ENCODE measurements at places on chromosomes 1 and 21.

DNA sequence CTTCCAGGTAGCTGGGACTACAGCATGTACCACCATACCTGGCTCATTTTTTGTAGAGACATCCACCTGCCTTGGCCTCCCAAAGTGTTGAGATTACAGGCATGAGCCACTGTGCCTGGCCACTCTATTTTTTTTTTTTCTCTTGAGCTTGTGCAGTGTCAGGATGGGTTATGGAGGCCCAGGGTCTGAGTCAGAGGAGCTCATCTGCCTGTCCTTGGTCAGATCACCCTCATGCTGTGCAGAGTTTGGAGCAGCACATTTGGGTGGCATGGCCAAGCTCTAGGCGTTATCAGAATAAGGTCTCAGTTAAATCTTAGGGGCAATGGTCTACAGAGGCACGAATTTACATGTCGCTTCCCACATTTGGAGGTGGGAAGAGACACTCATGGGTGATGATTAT lies 16.9 kb downstream of the METTL13 start:
- H3K36me3 ChIP-seq, result peaks cover 20% of the 10 kb centered on the region
- H3K27me3 ChIP-seq, result no peaks in the 10 kb centered on the region
- H3K27ac ChIP-seq, result no peak overlapping the region
- no peak overlapping the region for H3K4me3 ChIP-seq
- peaks cover 8% of the 10 kb centered on the region for H3K4me1 ChIP-seq
- DNase-seq, result no peak

GRCh38 chr1:43558346-43558841 lies 27.7 kb downstream of the PTPRF start:
- DNase-seq, result no peak
- H3K27ac ChIP-seq, result no peak overlapping the region
- peaks cover 2% of the 10 kb centered on the region for H3K36me3 ChIP-seq
- peaks cover 6% of the 10 kb centered on the region for H3K4me1 ChIP-seq
- peaks cover 5% of the 10 kb centered on the region for H3K27me3 ChIP-seq

DNA sequence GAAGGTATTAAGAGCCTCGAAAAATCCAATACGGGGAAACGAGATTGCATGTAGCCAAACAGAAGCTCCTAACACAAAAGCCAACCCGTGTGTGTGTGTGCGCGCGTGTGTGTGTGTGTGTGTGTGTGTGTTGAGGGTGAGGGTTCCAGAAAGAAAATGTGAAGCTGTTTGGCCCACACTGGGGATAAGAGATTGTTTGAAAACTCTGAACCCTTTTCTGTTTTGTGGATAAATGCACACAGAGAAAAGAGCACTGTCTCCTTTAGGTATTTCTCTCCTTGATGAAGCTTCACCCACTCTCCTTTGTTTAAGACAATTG lies 1.9 kb downstream of the WLS start:
- no peak for DNase-seq
- H3K27me3 ChIP-seq, result peaks cover 59% of the 10 kb centered on the region
- H3K36me3 ChIP-seq, result peaks cover 2% of the 10 kb centered on the region
- no peak overlapping the region for H3K27ac ChIP-seq
- H3K4me1 ChIP-seq, result no peaks in the 10 kb centered on the region

DNA sequence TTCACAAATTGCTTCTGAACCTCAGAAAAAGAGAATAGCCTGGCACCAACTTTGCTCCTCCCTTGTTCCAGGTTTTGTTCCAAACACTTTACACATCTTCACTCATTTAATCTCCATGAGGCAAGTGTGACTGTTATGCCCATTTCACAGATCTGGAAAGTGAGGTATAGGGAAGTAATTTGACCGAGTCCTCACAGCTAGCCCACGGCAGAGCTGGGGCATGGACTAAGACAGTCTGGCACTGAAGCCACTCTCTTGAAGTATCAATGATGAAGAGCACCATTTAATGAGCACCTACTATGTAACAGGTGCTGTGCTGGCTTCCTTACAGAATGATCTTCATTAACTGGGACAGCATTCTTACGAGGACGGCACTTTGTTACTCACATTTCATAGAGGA lies 19.0 kb downstream of the C1QB start:
- H3K27ac ChIP-seq, result no peak overlapping the region
- no peaks in the 10 kb centered on the region for H3K36me3 ChIP-seq
- peaks cover 76% of the 10 kb centered on the region for H3K27me3 ChIP-seq
- no peak for DNase-seq

GRCh38 chr1:97758541-97759057 lies 162.2 kb downstream of the DPYD start:
- no peak overlapping the region for H3K4me3 ChIP-seq
- no peaks in the 10 kb centered on the region for H3K27me3 ChIP-seq
- H3K4me1 ChIP-seq, result peaks cover 15% of the 10 kb centered on the region

DNA sequence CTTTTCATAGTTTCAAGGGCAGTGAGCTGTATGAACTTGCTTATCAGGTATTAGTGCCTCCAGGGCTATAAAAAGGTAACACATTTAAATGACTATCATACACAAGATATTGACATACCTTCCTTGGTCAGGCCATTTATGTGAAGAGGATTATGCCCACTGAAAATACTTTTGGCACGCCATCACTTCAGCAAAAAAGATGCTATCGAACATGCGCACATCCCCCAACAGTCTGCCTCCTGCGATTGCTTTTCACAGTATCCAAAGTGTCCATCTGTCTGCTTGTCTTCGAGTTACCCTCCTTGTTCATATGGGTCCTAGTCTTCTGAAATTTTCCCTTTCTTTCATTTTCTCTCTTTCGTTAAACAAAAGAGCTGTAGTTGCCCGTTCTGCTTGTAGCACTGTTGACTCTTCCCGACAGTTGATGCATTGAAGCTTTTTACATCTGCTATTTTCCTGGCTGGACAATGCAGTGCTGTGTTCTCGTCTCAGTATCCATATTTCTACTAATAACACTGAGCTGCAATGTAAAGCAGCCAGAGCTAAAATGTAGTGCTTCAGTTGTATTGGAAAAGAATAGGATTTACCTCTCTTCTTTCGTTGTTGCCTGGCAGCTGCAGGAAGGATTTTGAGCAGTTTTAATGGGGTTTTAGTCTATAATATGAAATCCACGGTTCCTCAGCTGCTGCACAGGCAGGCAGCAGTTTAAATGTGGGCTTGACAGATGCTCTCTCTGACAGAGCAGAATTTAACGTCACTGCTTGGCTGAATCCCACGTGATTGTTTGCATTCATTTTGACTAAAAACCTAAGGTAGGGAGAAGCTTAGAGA lies at the start of gene B3GALT2:
Gene B3GALT2 (minus strand): TSS at position 713 of the 831 bp plus-strand sequence. CDS start 5,051 bp downstream, outside the sequence.
- H3K4me1 ChIP-seq, result peaks cover 45% of the 10 kb centered on the region
- DNase-seq, result no peak
- no peaks in the 10 kb centered on the region for H3K36me3 ChIP-seq
- no peak within 1 kb of the TSS for H3K4me3 ChIP-seq

DNA sequence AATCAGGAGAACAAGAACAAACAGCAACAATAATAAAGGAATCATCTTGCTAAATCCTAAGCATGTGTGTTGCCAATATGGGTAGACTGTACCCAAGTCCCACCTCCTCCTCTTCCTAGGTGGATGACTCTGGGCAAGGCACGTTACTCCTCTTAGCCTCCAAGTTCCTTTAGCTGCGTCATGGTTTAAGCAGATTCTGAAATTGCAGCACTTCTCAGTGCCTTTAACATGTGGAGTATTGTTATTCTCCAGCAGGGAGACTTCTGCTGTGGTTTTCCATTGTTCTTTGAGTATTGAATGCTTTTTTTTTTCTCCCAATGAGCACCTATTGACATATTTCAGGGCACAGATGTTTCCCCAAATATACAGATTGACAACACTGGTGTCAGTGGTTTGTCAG lies 15.5 kb downstream of the ARHGEF10L start:
- no peak for DNase-seq
- H3K27ac ChIP-seq, result no peak overlapping the region
- H3K4me3 ChIP-seq, result no peak overlapping the region

DNA sequence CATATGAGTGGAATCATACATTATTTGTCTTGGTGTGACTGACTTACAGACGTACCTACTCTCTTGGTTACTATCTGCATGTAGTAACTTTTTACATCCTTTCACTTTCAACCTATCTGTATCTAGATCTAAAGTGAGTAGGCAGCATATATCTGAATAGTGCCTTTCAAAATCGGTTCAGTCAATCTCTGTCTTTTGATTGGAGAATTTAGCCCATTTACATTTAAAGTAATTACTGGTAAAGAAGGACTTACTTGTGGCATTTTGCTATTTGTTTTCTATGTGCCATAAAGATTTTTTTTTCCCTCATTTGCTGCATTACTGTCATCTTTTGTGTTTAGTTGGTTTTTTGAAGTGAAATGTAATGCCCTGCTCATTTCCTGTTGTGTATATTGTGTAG lies 14.2 kb downstream of the UTS2 start:
- H3K36me3 ChIP-seq, result peaks cover 27% of the 10 kb centered on the region
- H3K4me1 ChIP-seq, result no peaks in the 10 kb centered on the region
- no peak overlapping the region for H3K27ac ChIP-seq
- no peaks in the 10 kb centered on the region for H3K27me3 ChIP-seq
- no peak for DNase-seq

DNA sequence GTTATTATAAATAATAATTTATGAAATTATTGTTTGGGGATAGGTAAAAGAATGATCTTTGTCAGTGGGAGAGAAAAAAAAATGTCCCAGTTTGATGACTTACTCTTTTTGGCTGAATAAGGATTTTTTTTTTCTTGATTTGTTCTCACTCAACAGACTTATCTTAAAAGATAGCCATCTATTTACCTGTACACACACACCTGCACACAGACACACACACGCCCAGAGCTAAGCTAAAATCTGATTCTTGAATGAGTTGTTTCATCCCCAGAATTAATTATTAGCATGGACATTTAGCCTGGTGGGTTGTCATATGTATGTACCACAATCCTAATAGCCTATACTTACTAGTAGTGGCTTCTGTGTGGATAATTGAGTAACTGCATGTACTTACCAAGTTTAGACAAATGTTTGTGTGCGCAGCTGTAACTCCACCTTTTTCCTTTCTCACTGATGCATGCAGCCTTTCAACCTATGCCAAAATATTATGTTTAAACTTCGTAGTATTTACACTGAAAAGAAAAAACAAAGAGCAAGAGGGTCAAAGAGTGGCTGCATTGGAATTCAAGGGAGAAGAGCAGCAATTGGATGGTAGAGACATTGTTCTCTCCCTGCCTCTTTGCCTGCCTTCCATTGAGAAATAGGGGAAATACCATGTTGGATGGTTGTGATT lies 174.3 kb downstream of the ADGRL2 start:
- no peaks in the 10 kb centered on the region for H3K27me3 ChIP-seq
- H3K4me3 ChIP-seq, result no peak overlapping the region
- H3K4me1 ChIP-seq, result no peaks in the 10 kb centered on the region
- H3K36me3 ChIP-seq, result no peaks in the 10 kb centered on the region
- no peak for DNase-seq

DNA sequence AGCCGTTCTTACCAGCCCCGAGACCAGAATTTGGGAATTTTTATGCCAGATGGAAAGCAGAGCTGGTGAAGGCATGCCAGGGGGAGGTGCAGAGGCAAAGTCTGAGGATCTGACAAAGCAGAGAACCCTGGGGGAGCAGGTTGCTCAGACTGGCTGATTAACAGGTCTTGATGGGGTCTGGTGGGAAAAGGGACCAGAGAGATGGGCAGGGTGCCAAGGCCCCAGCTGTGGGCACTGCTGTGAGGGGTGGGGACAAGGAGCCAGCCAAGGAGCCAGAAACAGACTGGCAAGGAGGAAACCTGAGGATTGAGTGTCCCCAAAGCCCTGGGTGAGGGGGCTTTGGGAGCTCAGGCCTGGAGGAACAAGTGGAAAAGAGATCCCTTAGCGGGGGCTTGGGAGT lies 21.4 kb downstream of the RPS6KA1 start:
- DNase-seq, result no peak
- H3K4me1 ChIP-seq, result peaks cover 38% of the 10 kb centered on the region
- no peak overlapping the region for H3K4me3 ChIP-seq
- H3K36me3 ChIP-seq, result peaks cover 56% of the 10 kb centered on the region
- peak overlapping the region; percentile 46 for H3K27ac ChIP-seq
- no peaks in the 10 kb centered on the region for H3K27me3 ChIP-seq

DNA sequence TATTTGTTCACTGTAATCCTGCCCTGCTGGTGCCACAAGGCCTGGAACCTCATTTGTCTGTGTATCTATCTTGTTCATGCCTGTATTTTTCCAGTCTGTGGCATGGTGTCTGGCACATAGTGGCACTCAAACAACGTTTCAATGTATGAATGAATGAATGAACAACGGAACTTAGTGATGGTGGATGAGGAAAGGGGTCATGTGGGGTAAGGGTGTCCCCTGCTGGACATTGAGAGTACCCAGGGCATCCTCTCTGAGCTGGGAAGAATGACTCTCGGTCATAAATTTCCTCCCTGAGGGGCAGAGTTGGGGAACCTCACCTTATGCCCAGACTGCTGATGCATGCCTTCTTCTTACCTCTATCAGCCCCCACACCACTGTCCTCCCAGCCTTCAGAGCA lies 18.9 kb upstream of the ZNF683 start:
- H3K27me3 ChIP-seq, result peaks cover 10% of the 10 kb centered on the region
- H3K4me3 ChIP-seq, result no peak overlapping the region
- DNase-seq, result peak; percentile 32
- peak overlapping the region; percentile 45 for H3K27ac ChIP-seq
- peaks cover 21% of the 10 kb centered on the region for H3K4me1 ChIP-seq

GRCh38 chr1:198151688-198152087 lies 5.1 kb upstream of the NEK7 start:
- peaks cover 7% of the 10 kb centered on the region for H3K4me1 ChIP-seq
- no peak overlapping the region for H3K27ac ChIP-seq
- no peaks in the 10 kb centered on the region for H3K27me3 ChIP-seq
- DNase-seq, result no peak
- H3K4me3 ChIP-seq, result no peak overlapping the region

DNA sequence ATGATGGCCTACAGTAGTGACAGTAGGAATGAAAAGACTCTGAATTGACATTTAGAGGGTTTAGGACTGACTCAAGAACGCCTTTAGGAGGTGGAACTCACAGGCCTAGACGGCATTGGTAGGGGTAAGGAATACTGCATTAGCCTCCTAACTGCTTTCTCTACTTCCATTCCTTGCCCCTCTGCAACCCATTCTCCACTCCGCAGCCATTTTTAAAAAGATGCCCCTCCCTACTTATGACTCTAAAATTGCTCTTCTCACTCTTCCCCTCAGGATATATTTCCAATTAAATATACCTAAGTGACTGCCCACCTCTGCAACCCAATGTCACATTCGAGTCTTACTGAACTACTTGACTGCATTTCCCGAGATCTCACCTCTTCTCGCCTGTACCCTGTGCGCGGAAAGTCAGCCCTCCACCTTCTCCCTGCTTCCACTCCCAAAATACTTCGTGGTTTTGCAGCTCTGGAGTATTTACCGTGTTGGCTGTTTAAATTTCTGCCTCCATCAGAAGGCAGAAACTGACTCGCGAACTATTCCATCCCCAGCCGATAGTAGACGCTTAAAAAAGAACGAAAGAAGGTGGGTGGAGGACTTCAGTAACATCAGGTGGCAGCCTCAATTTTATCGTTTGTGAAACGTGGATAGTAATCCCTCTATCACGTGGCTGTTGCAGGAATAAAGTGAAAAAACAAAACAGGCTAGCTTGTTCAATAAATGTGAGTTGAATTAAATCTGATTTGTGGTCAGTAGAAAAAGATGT lies 1.1 kb upstream of the YBX1 start:
- peak overlapping the region; percentile 95 for H3K27ac ChIP-seq
- peaks cover 46% of the 10 kb centered on the region for H3K4me1 ChIP-seq
- H3K27me3 ChIP-seq, result no peaks in the 10 kb centered on the region
- H3K4me3 ChIP-seq, result peak overlapping the region; percentile 94
- H3K36me3 ChIP-seq, result peaks cover 28% of the 10 kb centered on the region

- H3K4me3 ChIP-seq, result peak overlapping the region; percentile 91
- DNase-seq, result no peak
- H3K27ac ChIP-seq, result no peak overlapping the region
- peaks cover 25% of the 10 kb centered on the region for H3K36me3 ChIP-seq
- peaks cover 73% of the 10 kb centered on the region for H3K4me1 ChIP-seq
These were observed 2.4 kb downstream of the S100A5 start for GRCh38 chr1:153538315-153538821.
